WERI-Rb-1 (cell line): ENCODE measurements at places on chromosomes 1 and 21.

DNA sequence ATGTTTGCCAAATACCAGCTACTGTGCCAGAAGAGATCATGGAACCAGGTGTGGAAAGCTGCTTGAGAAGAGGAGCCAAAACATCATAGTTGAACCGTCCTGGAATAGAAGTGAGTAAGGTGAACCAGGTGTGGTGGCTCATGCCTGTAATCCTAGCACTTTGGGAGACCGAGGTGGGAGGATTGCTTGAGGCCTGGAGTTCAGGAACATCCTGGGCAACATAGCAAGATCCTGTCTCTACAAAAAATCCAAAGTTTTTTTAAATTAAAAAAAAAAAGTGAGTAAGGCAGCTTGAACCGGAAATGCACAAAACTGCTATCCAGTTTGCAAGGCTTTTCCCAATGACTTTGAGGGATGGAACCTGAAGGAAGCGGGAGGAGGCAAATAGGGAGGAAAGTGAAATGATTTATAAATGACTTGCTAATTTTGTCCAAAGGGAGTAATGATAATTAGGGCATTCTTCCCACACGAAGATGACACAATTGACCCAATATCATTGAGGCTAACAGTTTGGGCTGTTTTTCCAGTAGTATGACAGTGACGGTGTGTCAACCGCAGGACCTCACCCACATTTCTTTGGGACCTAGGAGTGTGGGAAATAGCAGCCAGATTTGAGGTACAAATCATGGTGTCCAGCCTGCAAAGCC lies 1.5 kb upstream of the CNN3 start:
- DNase-seq = no peak

GRCh38 chr1:234542211-234542850 lies 63.4 kb upstream of the TARBP1 start:
- DNase-seq = no peak

- no peak for DNase-seq
These were observed 552 bp downstream of the UBR4 start for GRCh38 chr1:19209439-19209989.

DNA sequence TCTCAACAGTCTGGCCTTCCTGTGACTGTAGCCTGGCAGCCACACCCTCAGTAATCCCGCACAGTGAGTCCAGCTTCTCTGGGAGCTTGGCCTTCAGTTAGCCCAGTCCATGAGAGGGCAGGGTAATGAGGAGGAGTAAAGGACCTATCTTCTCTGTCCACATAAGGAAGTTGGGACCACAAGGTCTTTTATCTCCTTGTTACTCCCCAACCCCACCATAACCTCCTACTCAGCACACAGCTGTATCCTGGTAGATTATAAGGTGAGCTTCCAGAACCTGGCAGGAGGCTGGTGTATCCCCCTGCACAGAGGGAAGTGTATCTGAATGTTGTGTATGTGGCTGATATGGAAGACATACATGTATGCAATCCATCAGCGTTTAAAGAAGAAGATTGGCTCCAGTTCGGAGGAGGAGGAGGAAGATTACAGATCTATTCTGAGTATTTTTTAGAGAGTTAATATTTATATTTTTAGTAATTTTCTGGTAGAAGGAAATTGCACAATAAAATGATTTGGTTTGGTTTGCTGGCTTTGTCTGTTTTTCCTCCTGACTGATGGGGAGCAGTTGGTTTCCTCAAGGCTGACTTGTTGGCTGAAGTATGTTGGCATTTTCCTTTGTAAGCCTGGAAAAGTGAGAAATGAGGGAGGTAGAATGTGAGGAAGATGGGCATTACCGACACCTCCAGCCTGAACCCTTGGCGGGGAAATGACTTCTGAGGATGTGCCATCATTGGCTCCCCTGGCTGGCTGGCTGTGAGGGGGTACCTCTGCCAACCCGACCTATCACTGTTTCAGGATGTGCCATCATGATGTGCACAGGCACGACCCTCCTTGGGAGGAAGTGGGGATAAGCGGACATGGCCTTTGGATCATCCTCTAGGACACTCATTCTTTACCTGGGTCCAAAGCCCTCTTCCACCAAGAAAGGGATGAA lies 5.0 kb downstream of the C1orf226 start:
- DNase-seq = no peak

DNA sequence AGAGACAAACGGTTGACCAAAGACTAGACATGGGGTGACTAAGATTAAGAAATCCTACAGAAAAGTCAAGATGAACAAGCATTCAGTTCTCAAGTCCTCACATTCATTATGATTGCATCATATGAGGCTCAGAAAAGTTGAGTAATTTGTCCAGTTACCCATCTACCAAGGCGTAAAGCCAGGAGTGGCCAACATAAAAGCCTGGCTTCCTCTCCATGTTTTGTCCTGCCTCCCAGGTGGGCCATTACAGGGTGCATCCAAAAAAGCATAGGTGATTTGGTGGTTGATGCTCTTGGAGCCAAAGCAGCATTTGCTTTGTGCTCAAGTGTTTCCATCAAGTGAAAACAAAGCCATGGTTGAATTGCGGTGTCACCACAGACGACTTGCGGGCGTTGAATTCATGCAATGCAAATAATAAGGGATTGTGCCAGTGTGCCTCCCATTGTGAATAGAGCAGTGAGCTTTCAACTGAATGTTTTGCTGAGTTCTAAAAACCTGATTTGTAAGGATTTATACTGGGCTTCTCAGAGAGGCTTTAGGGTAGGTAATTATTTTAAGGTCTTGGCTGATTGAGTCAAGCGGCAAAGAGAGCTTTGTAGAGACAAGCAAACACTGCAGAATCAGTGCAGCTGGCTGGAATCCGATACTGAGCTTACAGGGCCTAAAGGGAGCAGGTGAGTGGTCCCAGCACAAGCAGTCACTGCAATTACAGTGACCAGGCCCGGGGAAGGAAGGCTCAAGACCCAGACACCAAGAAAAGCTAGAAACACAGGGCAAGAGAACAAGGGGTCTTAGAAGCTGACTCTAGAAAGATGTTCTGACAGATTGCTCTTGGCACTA lies 54.1 kb downstream of the KCNJ15 start:
- DNase-seq = peak; percentile 23

DNA sequence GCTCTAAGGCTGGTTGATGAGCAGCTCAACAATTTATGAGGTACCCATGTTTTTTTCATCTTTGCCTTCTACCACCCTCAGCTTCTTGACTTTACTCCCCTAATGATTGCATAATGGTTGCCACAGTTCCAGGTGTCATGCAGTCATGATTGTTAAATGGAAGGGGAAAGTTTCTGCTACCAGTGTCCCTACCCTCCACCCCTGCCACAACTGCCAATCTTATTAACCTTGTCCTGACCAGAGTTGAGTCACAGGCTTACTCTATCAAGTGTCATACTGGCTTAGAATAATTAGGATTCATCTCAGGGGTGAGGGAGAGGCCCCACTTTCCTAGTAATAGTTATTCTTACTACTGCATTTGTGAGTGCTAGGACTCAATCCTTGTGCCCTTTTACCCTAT lies 7.9 kb upstream of the FUBP1 start:
- DNase-seq = no peak
